ENCODE measurements at places on chromosomes 1 and 21.

GRCh38 chr1:94817712-94818111, 2.4 kb upstream of the SLC44A3 start:
- no peak for DNase-seq

GRCh38 chr1:41483001-41483850, 1.3 kb downstream of the EDN2 start:
- DNase-seq = no peak

- no peak for DNase-seq
Observed at GRCh38 chr1:150321826-150322166, 463 bp downstream of the PRPF3 start.

DNA sequence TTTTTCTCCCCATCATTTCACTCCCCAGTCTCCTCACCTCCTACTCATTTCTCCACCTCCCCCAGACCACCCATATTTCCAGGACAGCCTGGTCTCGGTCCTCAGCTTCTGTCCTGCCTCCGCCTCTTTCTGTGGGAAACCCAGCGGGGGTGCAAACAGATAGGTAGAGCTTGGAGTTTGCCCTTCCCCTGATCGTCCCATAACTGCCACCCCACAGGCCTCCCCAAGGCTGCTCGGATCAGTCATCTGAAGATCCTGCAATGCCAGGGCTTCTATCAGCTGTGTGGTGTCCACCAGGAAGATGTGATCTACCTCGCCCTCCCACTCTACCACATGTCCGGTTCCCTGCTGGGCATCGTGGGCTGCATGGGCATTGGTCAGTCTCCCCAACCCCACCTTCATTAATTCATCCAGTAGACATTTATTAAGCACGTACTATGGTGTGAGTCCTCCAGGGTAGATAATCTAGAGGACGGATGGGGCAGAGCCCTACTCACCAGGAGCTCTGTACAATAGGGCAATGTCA, 1.7 kb downstream of the SLC27A3 start:
- DNase-seq = no peak

DNA sequence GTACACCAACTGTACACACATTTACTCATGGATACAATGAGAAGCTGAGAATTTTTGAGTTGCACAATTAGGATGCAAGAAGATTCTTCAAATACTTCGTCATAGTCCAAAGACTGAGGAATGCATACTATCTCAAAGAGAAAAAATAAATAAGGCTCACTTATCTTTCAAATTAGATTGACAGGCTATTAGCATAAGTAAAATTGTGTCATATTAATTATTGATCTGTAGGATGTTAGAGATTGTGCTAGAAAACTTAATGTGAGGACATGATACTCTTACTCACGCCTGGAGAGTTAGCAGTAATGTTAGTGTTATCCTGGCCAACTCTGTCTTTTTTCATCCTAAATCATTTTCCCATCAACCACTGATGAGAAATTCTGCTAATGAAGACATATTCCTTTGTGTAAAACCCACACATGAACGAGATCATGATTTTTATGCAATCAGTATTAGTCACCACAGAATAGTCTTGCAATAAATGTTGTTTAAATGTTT, 659.0 kb downstream of the LTN1 start:
- no peak for DNase-seq

DNA sequence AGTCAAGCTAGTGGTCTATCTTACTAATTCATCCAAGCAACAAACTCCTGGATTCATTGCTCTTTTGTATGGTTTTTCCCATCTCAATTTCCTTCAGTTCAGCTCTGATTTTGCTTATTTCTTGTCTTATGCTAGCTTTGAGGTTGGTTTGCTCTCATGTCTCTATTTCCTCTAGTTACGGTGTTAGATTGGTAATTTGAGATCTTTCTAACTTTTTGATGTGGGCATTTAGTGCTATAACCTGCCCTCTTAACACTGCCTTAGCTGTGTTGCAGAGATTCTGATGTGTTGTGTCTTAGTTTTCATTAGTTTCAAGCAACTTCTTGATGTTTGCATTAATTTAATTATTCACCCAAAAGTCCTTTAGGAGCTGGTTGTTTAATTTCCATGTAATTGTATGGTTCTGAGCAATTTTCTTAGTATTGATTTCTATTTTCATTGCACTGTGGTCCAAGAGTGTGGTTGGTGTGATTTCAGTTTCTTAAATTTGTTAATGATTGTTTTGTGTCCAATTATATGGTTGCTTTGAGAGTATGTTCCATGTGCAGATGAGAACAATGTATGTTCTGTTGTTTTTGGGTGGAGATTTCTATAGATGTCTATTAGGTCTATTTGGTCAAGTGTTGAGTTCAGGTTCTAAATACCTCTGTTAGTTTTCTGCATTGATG, 154.6 kb downstream of the PLPPR5 start:
- no peak for DNase-seq

GRCh38 chr1:182340233-182341058, 51.1 kb downstream of the GLUL start:
- DNase-seq = no peak

- DNase-seq = no peak
Observed at GRCh38 chr1:15431571-15431948, 6.7 kb upstream of the CTRC start.

- DNase-seq = no peak
Observed at GRCh38 chr1:219277304-219278105, 103.8 kb downstream of the LYPLAL1 start.

GRCh38 chr1:44262414-44262813, 49.1 kb downstream of the DMAP1 start:
- DNase-seq = no peak

DNA sequence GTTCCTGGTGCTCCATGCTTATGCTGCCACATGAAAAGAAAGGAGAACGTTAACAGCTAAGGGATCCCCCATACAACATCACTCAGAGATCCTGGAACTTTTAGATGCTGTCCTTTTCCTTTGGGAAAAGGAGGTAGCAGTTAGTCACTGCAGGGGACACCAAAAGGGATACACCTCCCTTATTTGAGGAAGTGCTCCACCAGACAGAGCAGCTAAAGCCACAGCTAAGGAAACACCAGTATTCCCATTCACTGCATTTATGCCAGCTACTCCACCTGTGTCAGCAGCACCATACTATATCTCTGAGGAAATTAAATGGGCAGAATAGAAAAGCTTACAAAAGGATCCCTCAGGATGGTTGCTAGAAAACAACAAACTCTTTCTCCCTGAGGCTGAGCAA, 26.0 kb upstream of the SLC6A9 start:
- no peak for DNase-seq

- DNase-seq = no peak
Observed at GRCh38 chr21:31140676-31141075, 102.4 kb upstream of the KRTAP19-8 start.

DNA sequence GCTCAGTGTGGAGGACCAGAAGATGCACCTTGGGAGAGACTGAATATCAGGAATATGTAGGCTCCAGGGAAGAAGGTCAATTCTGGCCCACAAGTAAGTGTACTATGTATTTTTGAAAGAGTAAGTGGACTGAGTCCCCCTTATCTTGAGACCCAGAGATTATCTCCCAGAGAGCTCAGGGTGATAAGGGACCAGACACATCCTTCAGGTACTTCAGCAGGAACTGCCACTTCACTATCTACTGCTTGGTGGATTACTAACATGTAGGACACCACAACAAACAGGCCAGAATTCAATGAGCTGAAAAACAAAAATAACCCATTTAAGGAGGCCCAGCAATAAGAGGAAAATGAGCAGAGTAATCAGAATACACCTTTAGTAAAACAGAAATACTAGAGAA, 119.2 kb downstream of the ZNF644 start:
- no peak for DNase-seq
